ENCODE measurements at places on chromosomes 4 and X.

DNA sequence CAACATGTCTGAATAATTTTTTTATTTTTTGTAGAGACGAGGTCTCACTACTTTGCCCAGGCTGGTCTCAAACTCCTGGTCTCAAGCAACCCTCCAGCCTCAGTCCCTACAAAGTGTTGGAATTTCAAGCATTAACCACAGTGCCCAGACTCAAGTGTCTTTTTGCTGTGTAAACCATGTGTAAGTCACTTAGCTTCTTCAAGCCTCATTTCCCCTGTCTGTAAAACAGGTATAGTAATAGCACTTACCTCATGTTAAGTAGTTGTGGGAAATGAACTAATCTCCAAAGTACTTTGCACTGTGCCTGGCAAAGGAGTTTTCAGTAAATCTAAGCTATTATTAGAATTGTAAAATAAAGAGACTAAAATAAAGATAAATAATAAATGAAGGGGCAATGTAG is 35.7 kb downstream of the STBD1 start:
- no peak for DNase-seq

GRCh38 chr4:87624698-87625097 is 16.4 kb downstream of the DSPP start:
- no peak for DNase-seq

GRCh38 chr4:48742412-48742811 is 37.7 kb downstream of the FRYL start:
- no peak for DNase-seq

DNA sequence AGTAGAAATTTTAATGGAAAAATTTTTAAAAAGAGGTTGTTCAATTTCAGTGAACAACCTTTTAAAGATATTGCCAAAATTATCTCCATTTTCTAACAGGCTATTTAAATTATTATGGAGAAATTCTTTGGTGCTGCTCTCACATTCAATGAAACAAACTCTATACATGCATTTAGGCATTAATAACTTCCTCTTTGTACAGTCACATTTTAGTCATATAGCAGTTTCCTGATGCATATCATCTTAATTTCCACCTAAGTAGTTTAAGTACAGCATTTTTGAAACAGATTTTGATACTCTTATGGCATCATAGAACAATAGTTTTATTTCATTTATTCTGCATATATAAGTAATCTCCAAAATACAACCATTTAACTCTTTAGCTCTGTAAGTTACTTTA is 500.1 kb downstream of the STPG2 start:
- no peak for DNase-seq

- peak; percentile 21 for DNase-seq
These were observed 41.9 kb upstream of the SLC4A4 start for GRCh38 chr4:71296945-71297344.

DNA sequence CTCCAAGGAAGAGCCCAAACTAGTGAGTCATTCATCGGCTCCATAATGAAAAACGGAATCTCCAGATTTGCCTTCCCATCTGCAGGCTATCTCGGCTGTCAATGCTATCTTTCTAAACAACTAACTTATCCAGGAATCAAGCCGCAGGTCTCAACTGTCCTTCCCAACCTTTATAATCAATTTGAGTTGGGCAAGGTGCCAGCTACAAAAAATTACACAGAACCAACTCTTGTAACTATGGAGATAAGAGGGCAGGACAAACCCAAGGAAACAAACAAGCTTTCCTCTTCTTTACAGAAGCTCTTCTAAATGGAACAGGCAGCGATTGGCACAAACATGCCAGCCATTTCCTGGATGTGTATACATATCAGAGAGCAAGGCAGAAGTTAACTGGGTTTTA is 61.2 kb upstream of the RAI2 start:
- DNase-seq, result no peak

DNA sequence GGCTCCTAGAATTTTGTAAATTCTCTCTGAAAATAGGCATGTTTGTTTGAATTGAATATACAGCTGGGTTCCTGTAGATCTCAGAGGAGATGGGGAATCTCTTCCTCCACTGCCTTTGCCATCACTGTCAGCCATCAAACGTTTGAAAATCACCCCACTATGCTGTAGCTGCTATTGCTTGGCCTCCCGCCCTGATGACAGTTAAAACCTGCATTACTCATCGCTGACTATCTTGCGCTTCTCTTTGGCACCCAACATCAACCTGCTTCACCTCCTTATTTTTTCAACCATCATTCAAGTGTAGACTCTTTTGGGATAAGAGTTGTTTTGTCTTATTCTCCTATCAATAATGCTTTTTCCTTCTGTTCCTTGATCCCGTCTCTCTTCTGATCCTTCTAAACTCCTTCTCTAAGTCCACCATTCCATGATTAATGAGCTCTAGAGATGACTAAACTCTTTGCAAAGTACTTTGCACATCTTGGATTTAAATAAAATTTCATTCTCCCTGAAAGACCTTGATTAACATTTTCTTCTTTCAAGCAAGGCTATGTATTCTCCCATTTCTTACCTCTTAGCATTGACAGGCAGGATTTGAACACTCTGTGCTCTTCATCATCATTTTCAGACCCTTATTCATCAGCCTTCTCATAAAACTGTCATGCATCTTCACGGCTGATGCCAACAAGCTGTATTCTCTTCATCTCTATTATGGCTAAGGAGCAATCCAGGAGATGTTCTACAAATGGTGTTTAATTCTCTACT is 133.0 kb downstream of the SNCA start:
- no peak for DNase-seq

GRCh38 chr4:13470379-13470778 is 13.8 kb downstream of the RAB28 start:
- DNase-seq, result no peak

- peak; percentile 49 for DNase-seq
These were observed 36.3 kb upstream of the MYOZ2 start for GRCh38 chr4:119099227-119099810.

DNA sequence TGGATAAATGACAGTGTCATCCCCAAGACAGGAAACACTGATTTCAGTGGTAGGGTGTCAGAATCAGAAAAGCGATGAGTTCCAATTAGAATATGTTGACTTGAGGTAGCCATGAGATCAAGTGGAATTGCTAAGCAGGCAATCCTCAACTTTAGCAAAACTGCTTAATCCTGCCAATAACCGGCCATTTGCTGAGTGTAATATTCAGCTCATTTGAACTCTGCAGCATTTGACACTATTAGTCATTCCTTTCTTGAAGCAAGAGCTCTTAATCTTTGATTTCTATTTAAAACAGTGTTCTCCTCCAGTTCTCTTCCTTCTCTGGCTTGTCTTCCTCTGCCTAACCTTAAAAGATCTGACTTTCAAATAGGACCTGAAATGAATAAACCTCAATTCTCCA is 68.7 kb upstream of the DCLK2 start:
- DNase-seq, result no peak

- DNase-seq, result no peak
These were observed 552.7 kb upstream of the TENM3 start for GRCh38 chr4:181690498-181690897.

DNA sequence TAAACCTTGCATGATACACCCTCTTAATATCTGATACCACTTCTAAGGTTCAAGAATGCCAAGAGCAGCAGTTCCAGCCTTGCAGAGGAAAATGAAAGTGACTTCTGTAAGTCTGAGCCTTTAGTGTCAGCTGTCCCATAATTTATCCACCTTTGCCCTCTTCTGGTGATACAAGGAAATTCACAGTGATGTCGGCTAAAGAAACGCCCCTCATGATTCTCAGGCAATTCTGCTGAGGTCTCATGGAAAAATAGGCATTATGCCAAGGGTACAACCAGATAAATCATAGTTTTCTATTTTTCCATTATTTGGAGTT is 172.2 kb upstream of the CXCL13 start:
- peak; percentile 71 for DNase-seq

DNA sequence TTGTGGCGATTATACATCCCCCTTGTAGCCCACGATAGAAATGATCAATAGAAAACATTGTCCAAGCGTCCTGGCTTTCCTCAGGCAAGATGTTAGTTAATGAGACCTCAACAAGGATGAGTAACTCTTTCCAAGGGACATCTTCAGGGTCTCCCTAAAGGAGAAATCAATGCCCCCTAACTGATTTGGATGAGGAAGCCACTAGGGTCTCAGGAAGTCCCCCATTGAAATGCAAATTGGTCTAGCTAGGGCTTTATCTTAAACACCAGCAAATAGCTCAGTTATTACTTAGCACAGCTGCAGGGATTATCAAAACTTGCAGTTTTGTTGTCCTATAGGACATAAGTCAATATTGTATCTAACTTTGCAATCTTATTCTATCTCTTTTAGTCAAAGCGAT is 721.5 kb downstream of the IL1RAPL1 start:
- DNase-seq, result no peak

- DNase-seq, result no peak
These were observed 98.8 kb downstream of the SCFD2 start for GRCh38 chr4:53267026-53267425.

GRCh38 chr4:183860731-183861130 is 44.4 kb upstream of the STOX2 start:
- DNase-seq, result no peak

DNA sequence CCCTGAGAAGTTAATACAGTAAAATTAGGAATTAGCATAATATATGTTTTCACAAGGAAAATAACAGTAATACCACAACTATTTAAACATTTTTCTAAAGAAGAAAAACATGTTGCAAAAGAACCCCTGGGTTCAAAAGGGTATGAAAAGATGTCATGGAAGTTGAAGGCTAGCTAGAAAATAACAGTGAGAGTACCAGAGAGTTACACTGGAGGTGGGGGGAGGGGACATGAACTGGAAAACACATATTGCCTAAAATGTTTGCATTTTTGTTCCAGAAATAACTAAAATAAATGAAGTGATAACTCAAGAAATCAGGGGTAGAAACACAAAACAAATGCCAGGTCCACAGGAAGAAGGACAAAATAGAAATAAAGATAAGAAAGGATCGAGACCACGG is 336.6 kb upstream of the MAD2L1 start:
- no peak for DNase-seq

DNA sequence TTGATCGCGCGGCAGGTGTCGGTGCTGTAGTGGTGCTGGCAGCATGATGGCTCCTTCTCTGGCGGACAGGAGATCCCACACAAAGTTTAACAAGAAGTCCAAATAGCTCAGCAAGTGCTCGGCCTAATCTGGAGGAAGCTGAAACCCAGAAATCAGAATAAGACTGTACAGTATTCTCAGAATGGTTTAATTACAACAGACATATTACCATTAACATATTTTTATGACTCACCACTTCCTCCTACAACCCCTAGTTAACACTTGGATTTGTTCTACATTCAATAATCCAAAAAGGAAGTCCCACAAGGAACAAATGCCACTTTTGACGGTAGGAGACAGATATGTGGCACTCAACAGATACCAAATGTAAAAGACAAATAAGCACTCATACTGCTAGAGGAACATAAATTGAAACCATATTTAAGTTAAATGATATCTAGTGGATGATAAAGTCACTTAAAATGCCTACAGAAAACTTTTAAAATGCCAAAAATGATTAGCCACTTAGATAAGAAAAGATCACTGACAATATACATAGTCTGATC is 91.2 kb downstream of the HUWE1 start:
- DNase-seq, result no peak

DNA sequence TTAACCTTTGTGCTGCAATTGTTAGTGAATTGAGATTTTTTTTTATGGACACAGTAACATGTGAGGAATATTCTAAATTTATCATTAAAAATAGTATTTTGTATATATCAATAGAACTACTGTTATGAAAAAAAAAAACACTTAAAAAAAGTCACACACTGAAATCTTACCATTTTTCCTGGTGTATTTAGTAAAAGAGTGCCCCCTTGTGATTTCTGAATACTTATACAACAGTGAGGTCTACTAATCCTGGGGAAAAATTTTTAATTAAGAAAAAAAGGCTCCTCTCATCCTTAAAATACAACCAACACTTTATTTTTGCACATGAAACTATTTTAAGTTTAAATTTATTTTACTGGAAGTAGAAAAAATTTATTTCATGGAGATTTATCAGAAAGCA is 56.4 kb upstream of the SPOCK3 start:
- DNase-seq, result peak; percentile 51

DNA sequence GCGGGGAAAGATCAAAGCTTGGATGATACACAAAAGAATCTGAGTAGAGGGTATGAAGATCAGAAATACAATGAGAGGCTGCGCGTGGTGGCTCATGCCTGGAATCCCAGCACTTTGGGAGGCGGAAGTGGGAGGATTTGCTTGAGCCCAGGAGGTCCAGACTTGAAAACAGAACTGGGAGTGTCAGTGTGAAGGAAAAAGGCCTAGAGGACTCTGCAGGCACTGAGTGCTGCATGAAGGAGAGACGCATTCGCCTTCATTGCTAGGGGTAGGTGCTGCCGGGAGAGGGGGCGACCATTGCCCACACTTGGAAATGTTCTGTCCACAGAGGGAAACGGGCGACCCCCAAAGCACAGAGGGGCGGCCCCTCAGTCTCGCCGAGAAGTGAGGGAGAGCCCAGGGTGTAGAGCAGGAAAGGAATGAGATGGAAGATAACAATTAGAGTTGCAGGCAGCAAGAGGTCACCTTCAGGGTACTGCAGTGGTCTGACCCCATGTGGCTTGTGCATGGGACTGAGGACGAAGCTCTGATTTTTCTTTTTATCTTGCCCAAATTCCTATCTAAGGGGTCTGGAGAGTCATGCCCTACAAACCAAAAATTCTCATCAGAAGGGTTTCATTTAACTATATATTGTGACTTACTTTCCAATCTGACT is 31.8 kb upstream of the ARSD start:
- DNase-seq, result no peak

DNA sequence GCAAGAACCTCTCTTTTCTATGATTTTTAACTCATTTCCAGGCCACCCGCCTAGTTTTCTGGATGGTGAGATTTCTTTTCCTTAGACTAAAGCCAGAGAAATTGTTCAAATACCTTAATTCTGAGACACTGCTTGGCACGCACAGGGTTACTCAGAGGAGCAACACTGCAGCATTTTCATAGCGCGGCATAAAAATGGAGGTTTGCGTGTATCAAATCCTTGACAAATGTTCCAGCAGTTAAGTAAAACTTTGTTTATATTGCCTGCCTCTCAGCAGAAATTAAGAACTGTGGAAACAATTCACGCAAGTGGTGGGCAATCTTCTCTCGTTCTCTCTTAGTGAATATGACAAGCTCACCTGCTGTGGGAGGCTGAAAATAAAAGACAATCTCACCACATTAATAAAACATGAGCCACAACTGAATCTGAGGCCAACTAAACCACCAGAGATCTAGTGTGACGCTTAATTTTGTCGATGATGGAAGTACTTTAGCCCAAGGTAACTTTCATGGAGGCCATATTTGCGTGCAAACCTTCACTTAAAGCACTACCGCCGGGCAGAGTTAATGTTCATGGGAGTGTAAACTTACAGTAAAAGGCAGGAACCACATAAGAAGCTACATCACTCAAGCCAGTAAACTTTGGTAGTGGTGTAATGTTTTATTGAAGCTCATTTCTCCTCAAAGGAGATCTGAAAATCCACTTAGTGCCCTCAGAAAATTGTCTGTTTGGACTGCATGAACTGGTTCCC is 894.8 kb upstream of the EPHA5 start:
- DNase-seq, result peak; percentile 94

GRCh38 chr4:81600520-81601357 is 129.0 kb upstream of the RASGEF1B start:
- no peak for DNase-seq

Measured in cardiac fibroblast (primary cell).